Dermis microvascular lymphatic vessel endothelial cell (primary cell): ENCODE measurements at places on chromosomes 12 and 14. TPM values are rescaled to one million over a fixed set of nuclear protein-coding genes. Genes with fewer than 3 reads are reported as not detected.

Gene GLIPR1L1
- not detected in 2 replicates for total RNA-seq

Gene GPR65
- 0.13 TPM in 2 replicates for total RNA-seq

Gene OR4M1
- total RNA-seq, result not detected in 2 replicates

Gene BHLHE41
- under 0.01 and 0.13 TPM in 2 replicates for total RNA-seq

Gene PDE3A
- total RNA-seq, result 0.39 and 0.51 TPM in 2 replicates

Gene AMN
- 0.13 TPM in 2 replicates for total RNA-seq

Gene B4GALNT3
- total RNA-seq, result under 0.01 TPM in 2 replicates

Gene OR4E2
- not detected in 2 replicates for total RNA-seq

Gene IRAK3
- total RNA-seq, result 9.5 and 14.5 TPM in 2 replicates

Gene CLEC7A
- 0.25 and 0.26 TPM in 2 replicates for total RNA-seq

Gene SPIC
- not detected in 2 replicates for total RNA-seq

Gene EIF2S3B
- total RNA-seq, result 0.89 and 1.0 TPM in 2 replicates

Gene NDRG2
- 2.1 and 7.0 TPM in 2 replicates for total RNA-seq

Gene CARMIL3
- total RNA-seq, result under 0.01 TPM in 2 replicates

Gene LRP1
- 0.26 and 0.76 TPM in 2 replicates for total RNA-seq

Gene OR4K13
- not detected in 2 replicates for total RNA-seq

Gene NGB
- total RNA-seq, result not detected in 2 replicates

Gene GUCY2C
- not detected in 2 replicates for total RNA-seq

Gene TCP11L2
- 42.7 and 64.4 TPM in 2 replicates for total RNA-seq

Gene ACSM4
- not detected in 2 replicates for total RNA-seq

Gene DIO3
- total RNA-seq, result not detected in 2 replicates

Gene GALNT6
- total RNA-seq, result 13.7 and 22.1 TPM in 2 replicates

Gene SERPINA6
- not detected in 2 replicates for total RNA-seq

Gene MYRFL
- total RNA-seq, result not detected in 2 replicates

Gene NELL2
- not detected in 2 replicates for total RNA-seq

Gene LALBA
- not detected in 2 replicates for total RNA-seq

Gene L3HYPDH
- 16.8 and 24.1 TPM in 2 replicates for total RNA-seq

Gene LTBP2
- total RNA-seq, result 15.7 and 22.7 TPM in 2 replicates

Gene CREBL2
- 31.5 and 34.0 TPM in 2 replicates for total RNA-seq

Gene PLA2G1B
- not detected in 2 replicates for total RNA-seq

Gene GARIN6
- total RNA-seq, result not detected in 2 replicates

Gene RBP5
- 0.26 and 0.38 TPM in 2 replicates for total RNA-seq

Gene AKAP3
- total RNA-seq, result 0.64 and 1.5 TPM in 2 replicates

Gene LRFN5
- under 0.01 TPM in 1 of 2 replicates, not detected in the other for total RNA-seq

Gene RIPK3
- total RNA-seq, result 1.4 and 1.8 TPM in 2 replicates

Gene LIN7A
- 0.13 TPM in 2 replicates for total RNA-seq

Gene ADAM21
- total RNA-seq, result 0.13 and 0.26 TPM in 2 replicates

Gene GNG2
- total RNA-seq, result 4.6 and 9.4 TPM in 2 replicates

Gene TGM1
- total RNA-seq, result 0.38 and 0.64 TPM in 2 replicates

Gene TULP3
- total RNA-seq, result 15.8 and 16.9 TPM in 2 replicates

Gene SMCO2
- 0.13 TPM in 2 replicates for total RNA-seq

Gene SERPINA4
- not detected in 2 replicates for total RNA-seq

Gene CDCA3
- 5.7 and 11.8 TPM in 2 replicates for total RNA-seq
